AG04450 (cell line): ENCODE measurements at places on chromosomes 7 and 10. TPM values are rescaled to one million over a fixed set of nuclear protein-coding genes. Genes with fewer than 3 reads are reported as not detected.
A peak's percentile ranks its signal among the peaks of the same experiment; 100 is the strongest.

The RBP4 gene
- polyA plus RNA-seq = not detected in 2 replicates

The NUTM2E gene
- 0.07 and 0.09 TPM in 2 replicates for polyA plus RNA-seq

The ZNF467 gene
- polyA plus RNA-seq = 0.14 and 0.32 TPM in 2 replicates

The ZNF777 gene
- polyA plus RNA-seq = 3.4 and 3.8 TPM in 2 replicates

The TPST1 gene
- 119 and 129 TPM in 2 replicates for polyA plus RNA-seq

The FGF8 gene
- polyA plus RNA-seq = not detected in 2 replicates

The HOXA3 gene
- 1.6 and 1.9 TPM in 2 replicates for polyA plus RNA-seq

The MMD2 gene
- not detected in 2 replicates for polyA plus RNA-seq

The COL17A1 gene
- not detected in 2 replicates for polyA plus RNA-seq

The COL26A1 gene
- polyA plus RNA-seq = 0.06 TPM in 1 of 2 replicates, not detected in the other

The AEBP1 gene
- 18.5 and 30.7 TPM in 2 replicates for polyA plus RNA-seq

DNA sequence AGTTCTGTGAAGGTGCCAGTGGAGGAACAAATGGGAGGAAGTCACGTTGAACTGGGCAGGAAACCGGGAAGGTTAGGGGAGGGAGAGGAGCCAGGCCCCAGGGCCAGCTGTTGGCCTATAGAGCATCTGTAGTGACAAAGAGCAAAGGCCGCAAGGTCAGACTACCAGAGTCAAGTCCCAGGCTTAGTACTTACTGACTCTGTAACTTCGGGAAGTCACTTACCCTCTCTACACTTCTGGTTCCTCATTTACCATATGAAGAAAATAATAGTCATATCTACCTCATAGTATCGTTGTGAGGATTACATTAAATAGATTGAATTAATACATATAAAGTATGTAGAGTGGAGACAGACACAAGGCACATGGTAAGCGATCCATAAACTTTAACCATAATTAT lies 101.8 kb upstream of the FZD1 start:
- no peak for DNase-seq

- no peak for DNase-seq
Measured at GRCh38 chr10:129846991-129847391, 117.1 kb downstream of the EBF3 start.

DNA sequence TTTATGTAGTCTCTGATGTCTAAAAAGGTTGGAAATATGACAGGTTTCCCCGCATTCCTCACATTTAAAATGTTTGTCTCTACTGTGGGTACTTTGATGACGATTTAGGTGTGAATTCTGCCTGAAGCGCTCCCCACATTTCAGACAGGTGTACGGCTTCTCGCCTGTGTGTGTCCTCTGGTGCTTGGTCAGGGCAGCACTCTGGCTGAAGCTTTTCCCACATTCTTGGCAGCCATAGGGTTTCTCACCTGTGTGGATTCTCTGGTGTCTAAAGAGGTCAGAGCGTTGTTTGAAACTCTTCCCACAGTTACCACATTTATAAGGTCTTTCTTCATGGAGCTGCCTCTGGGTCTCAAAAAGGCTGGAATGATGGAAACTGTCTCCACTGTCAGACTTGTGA lies 6.3 kb downstream of the ZNF394 start:
- no peak for DNase-seq

DNA sequence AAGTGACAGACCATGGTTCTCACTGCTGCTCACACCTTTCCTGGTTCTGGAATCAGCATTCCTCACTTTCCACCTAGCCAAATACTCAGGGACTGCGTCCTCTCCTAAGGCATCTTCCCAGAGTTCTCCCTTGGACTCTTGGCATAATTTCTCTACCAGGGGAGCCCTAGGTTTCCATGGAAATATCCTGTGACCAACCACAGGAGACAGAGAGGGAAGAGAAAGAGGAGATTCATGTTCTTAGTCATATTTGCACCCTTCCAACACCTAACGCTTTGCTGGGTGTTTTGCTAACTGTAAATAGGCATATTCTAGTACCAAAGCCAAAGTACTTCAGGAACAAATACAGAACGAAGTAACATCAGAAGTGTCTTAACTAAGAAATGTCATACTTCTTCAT lies 28.6 kb downstream of the DENND11 start:
- DNase-seq = no peak

DNA sequence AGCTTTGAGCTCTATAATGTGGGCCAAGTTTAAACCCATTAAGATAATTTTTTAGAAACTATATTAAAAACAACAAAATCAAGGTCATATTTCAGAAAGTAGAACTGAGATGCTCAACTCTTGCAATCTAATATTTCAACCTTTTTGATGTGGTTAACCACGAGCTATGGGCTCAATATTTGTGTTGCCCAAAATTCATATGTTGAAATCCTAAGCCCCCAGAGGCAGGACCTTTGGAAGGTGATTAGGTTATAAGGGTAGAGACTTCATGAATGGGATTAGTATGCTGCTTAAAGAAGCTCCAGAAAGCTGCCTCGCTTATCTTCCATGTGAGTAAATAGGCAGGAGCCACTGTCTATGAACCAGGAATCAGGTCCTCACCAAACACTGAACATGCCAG lies 284.4 kb downstream of the CRPPA start:
- no peak for DNase-seq

DNA sequence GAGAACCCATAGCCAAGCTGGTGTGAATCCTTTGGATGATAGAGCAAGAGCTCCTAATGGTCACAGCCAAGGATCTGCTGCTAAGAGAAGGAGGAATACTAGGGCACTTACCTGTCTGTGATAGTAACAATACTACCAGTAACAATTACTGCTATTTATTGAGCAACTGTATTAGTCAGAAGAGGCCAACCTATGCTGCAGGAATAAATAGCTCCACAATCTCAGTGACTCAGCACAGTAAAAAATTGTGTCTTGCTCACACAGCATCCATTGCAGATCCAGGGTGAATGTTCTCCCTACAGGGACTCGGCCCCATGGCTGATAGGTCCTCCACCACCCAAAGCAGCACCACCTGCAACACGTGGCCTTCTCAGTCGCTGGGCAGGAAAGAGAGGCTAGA lies 257.6 kb upstream of the ZMIZ1 start:
- DNase-seq = no peak

- no peak for DNase-seq
Measured at GRCh38 chr7:120931243-120931642, 19.3 kb upstream of the ING3 start.

- DNase-seq = no peak
Measured at GRCh38 chr10:107450056-107450455, 285.6 kb upstream of the SORCS1 start.

GRCh38 chr10:12097791-12098190 lies 29.0 kb downstream of the DHTKD1 start:
- DNase-seq = no peak

DNA sequence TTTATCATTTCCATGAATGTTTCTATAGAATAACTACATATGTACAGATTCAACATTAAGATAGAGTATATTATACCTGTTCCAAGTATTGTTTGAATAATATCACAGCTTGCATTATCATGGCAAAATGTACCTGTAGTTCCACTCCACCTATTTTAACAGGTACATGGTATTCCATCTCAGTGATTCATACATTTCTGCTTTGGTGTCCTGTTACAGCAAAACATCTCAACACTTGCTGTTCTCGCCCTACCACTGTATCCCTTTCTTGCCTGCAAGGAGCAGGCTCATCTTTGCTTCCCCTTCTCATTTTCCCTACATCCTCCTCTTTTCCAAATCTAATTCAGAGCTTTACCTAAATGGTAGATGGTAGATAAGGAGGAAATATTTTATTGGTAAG lies 27.1 kb upstream of the SGCE start:
- no peak for DNase-seq

GRCh38 chr10:97080051-97080776 lies 105.5 kb downstream of the SLIT1 start:
- DNase-seq = no peak

DNA sequence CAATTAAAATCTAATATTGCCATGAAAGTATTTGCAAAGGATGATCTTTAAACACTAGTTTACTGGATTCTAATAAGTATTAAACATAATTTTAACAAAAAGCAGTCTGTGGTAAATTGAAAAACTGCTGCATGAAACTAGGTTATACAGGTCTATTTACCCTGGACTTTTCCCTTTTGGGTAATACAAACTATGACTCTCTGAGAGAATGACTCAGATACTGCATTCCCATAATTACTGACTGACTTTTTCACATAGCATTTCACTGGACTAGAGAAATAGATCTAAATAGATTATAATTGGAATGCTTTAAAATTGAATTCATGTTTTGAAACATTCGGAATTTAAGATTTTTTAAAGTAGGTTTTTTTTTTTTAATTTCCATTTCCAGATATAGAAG lies 395.7 kb downstream of the THSD7A start:
- DNase-seq = no peak

- no peak for DNase-seq
Measured at GRCh38 chr10:105063796-105064195, 422.7 kb downstream of the SORCS3 start.

- peak; percentile 26 for DNase-seq
Measured at GRCh38 chr7:74625446-74625845, 32.1 kb upstream of the GTF2I start.

- no peak for DNase-seq
Measured at GRCh38 chr10:73433538-73433867, at the start of gene MSS51. Gene MSS51, minus strand, starts transcription at chr10:73433561. Its CDS starts 5,277 bp downstream, at chr10:73428284.

- no peak for DNase-seq
Measured at GRCh38 chr10:50501478-50501877, 122.3 kb downstream of the SGMS1 start.

DNA sequence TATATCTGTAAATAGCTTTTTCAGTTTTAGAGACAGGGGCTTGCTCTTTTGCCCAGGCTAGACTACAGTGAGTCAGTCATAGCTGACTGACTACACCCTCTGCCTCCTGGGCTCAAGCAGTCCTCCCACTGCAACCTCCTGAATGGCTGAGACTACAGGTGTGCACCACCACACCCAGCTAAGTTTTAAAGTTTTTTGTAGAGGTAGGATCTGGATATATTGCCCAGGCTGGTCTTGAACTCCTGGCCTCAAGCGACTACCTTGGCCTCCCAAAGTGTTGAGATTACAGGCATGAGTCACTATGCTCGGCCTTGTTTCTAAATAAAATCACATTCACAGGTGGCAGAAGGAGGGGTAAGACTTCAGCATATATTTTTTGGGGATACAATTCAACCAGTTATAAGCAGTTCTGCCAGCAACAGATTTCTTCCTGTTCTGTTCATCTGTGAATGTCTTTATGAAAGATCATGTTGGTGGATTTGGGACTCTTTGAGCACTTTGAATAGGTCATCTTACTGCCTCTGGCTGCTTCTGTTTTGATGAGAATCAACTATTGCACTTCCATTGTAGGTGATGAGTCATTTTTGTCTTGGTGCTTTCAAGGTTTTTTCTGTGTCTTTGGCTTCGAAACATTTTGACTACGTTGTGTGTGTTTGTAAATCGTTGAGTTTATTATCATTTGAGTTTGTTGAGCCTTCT lies 15.7 kb downstream of the RBM33 start:
- no peak for DNase-seq

GRCh38 chr10:19958787-19959186 lies 142.6 kb downstream of the PLXDC2 start:
- no peak for DNase-seq

- no peak for DNase-seq
Measured at GRCh38 chr10:6416892-6417512, 163.1 kb downstream of the PRKCQ start.
